ENCODE measurements at places on chromosomes 5 and 9.

GRCh38 chr5:109708813-109709212 is 19.1 kb downstream of the MAN2A1 start:
- no peak overlapping the region for H3K27ac ChIP-seq
- H3K36me3 ChIP-seq, result no peaks in the 10 kb centered on the region

GRCh38 chr5:71810471-71811195 is 91.6 kb downstream of the CARTPT start:
- no peaks in the 10 kb centered on the region for H3K4me1 ChIP-seq
- DNase-seq, result no peak
- no peak overlapping the region for H3K4me3 ChIP-seq
- H3K36me3 ChIP-seq, result no peaks in the 10 kb centered on the region

DNA sequence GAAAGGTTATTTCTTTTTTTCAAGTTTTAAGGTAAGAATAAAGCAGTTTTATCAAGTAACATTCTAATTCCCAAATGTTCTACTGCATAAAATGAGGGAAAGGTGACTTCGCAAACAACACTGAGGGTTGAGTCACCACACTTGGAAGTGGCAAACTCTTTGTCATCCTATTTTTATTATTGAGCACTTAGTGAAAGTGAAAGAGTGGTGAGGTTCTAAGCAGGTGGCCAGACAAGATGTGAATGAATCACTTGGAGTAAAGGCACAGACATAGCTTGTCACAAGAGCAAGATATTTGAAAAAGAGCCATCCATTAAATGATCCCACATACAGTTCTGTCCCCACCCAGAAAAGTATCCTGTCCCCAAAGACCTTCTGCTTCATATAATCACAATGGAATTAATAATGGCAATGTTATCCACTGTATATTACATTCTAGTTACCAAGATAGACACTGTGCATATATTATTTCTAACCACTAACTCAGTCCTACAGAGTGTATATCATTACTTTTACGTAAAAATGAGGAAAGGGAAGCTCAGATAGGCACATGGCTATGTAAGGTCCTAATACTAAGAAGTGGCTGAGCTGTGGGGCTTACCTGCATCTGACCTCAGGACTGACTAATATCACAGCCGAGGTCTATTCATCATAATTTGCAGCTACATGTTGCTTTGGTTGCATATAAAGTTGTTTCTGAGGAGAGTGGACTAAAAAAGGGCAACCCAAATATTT is 730.4 kb upstream of the MEF2C start:
- DNase-seq, result peak; percentile 2
- no peak overlapping the region for H3K27ac ChIP-seq
- no peaks in the 10 kb centered on the region for H3K4me1 ChIP-seq
- no peaks in the 10 kb centered on the region for H3K27me3 ChIP-seq
- no peak overlapping the region for H3K4me3 ChIP-seq
- H3K36me3 ChIP-seq, result no peaks in the 10 kb centered on the region

DNA sequence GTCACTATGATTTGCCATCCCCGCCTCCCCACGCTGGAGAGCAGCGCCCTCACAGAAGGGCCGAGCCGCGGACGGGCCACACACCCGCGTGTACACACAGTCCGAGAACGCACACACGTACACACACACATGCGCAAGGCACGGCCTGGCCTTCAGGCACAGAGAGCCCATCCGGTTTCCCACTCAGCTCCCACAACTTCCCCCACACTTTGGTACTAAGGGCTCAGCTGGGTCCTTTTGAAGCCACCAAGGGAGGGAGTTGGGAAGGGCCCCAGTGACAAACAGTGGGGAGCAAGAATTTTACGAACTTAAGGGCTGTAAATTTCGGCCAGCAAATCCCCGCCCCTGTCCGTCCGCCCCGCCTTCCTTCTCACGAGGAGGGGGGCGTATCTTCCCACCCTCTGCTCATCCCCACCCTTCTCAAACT is 133.3 kb upstream of the HAND1 start:
- DNase-seq, result peak; percentile 30
- H3K36me3 ChIP-seq, result no peaks in the 10 kb centered on the region
- peak overlapping the region; percentile 37 for H3K4me3 ChIP-seq
- peaks cover 26% of the 10 kb centered on the region for H3K27me3 ChIP-seq
- H3K4me1 ChIP-seq, result 0 out of 2 replicates have a peak, but pooled peaks cover 6% of the 10 kb centered on the region

All from GM23248 (cell line).